ENCODE measurements at places on chromosomes 4 and X.

- no peak for DNase-seq
Observed at GRCh38 chr4:140047786-140048185, 106.2 kb downstream of the MAML3 start.

- DNase-seq, result peak; percentile 94
Observed at GRCh38 chr4:73740353-73740778, at the start of gene CXCL8. Gene CXCL8, plus strand, starts transcription at chr4:73740569. Its CDS starts 90 bp downstream, at chr4:73740659.

- no peak for DNase-seq
Observed at GRCh38 chr4:38049545-38050170, 89.5 kb downstream of the PTTG2 start.

- no peak for DNase-seq
Observed at GRCh38 chr4:140134746-140135425, 19.1 kb downstream of the MAML3 start.

- no peak for DNase-seq
Observed at GRCh38 chrX:96715481-96715880, 30.8 kb downstream of the DIAPH2 start.

DNA sequence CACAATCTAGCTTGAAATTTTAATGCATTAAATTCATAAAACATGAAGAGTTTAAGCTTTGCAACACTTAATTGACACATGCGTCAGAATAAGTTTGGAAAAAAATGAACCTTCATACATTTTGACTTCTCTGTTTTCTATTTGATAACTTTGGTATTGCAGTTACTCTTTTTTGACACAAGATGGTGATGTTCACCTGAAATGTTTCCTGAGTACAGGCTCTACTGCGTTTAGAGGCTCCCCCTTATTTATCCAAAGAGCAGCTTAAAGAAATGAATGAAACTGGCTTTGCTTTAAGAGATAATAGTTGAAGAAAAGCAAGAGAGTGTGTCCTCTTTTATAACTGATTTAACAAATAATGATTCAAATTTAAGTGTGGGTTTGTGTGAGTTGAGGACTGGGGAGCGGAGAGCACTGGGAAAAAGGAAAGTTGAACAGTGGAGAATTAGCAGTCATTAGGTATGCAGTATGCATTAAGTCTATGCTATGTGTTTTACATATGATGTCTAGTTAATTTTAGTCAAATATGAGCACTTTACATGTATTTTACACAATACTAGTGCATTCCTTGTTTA is 180.6 kb upstream of the NUDT6 start:
- no peak for DNase-seq

- DNase-seq, result no peak
Observed at GRCh38 chrX:45353456-45353855, 152.8 kb upstream of the DIPK2B start.

GRCh38 chr4:113692809-113693411 is 68.6 kb downstream of the CAMK2D start:
- DNase-seq, result no peak

DNA sequence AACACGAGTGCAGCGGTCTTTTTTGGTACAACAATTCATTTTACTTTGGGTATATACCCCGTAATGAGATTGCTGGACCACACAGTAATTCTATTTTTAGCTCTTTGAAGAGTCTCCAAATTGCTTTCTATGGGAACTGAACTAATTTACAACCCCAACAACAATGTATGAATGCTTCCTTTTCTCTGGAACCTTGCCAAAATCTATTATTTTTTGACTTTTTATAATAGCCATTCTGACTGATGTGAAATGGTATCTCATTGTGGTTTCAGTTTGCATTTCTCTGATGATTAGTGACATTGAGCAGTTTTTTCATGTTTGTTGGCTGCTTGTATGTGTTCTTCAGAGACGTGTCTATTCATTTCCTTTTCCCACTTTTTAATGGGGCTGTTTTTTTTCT is 240.8 kb downstream of the STK32B start:
- no peak for DNase-seq

DNA sequence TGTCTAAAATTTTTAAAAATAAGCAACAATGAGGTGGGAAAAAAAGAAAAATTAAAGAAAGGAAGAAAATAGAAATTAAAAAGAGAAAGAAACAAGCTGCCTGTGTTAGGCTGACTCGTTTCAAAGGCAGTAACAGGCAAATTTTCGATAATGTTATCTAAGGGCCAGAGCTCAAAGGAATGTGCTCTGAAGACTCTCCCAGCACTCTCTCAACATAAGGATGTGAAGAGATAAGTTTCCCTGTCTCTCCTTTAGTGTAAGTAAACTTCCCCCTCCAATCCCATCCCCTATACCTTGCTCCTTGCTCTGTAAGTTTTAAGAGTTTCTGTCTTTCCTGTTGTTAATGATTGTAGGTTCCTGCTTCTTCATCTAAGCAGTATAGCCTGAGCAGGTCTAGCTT is 172.8 kb downstream of the TEX13C start:
- no peak for DNase-seq

DNA sequence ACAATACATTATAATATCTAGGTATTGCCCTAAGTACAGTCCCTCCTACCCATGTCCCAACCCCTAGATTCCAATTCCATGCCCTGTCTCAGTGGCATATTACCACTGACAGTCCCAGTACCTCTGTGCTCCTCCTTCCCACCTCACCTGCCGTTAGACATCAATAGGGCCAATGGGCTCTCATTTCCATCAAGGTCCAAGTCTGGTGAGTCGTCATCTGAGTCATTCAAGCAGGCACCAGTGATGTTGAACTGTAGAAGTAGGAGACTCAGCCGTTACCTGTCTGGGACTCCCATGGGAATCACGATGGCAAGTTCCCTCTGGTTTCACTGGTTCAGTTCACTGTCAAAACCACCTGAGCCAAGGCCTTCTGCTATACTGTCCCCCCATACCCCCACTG is 51.7 kb downstream of the PHF8 start:
- no peak for DNase-seq

DNA sequence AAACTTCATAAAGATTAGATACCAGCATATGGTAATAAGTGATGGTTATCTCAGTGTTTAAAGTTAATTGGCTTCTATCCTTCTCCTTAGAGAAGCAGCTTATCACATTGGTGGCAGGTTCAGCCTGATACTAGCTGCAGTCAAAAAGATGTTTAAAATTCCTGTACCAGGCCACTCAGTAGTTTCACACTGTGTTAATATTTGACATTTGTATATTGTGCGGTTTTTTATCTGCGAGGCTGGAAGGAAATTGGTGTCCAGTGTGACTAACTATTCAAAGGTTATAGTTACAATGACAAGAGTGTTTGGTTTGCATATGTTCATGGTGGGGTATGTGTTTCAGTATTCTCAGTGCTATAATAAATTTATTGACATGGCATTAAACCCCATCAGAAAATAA is 27.5 kb upstream of the TBC1D8B start:
- no peak for DNase-seq

DNA sequence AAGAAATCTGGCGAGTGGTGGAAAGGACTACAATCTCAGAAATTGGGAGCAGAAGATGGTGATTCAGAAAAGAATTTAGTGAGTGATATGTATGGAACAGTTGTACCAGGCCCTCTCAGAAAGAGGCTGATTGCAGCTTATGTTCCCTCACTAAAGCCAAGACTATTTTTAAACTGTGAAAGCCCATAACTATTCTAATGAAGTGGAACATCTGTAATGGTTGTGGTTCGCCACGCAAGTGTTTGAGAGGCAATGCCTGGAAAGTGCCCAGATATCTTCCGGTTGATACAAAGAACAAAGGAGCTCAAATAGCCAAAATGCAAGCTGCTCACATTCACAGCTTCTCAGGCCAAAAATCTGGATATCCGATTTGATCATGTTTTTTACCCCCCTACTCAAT is 1250.7 kb downstream of the RAPGEF2 start:
- DNase-seq, result no peak

DNA sequence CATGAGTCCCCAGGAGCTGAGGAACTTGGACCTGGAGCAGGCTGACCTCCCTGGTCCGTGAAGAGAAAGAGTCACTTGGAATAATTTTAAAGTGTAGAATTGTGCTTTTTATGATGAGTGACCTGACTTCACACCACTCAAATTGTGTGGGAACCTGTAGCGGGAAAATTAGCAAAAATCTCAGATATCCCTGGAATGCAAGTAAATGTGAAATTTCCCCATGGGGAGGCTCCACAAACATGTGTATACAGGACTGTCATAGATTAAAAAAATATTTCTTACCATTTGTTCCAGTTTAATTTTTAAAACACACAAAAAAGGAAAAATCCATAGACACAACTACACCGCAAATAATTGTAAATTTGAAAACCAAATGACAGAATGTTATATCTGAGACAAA is 1079.6 kb upstream of the PABPC4L start:
- no peak for DNase-seq

- no peak for DNase-seq
Observed at GRCh38 chr4:141580523-141580922, 55.9 kb upstream of the IL15 start.

DNA sequence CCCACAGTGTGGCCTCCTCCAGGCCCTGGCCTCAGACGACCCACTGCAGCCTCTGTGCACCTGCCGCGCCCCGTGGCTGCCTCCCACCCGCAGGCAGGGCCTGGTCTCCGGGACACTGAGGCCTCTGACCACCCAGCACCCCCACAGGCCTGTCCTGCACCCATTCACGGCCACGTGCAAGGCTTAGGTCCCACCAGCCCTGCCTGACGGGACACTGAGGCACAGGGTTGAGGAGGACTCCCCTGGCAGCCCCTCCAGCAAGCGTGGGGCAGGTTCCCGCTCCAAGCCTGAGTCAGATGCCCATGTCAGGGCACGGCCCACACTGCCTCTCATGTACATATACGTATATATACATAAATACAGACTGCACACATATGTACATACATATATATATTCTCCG is 23.5 kb downstream of the NELFA start:
- DNase-seq, result no peak

GRCh38 chr4:109879636-109880314 is 31.9 kb downstream of the LRIT3 start:
- DNase-seq, result no peak

DNA sequence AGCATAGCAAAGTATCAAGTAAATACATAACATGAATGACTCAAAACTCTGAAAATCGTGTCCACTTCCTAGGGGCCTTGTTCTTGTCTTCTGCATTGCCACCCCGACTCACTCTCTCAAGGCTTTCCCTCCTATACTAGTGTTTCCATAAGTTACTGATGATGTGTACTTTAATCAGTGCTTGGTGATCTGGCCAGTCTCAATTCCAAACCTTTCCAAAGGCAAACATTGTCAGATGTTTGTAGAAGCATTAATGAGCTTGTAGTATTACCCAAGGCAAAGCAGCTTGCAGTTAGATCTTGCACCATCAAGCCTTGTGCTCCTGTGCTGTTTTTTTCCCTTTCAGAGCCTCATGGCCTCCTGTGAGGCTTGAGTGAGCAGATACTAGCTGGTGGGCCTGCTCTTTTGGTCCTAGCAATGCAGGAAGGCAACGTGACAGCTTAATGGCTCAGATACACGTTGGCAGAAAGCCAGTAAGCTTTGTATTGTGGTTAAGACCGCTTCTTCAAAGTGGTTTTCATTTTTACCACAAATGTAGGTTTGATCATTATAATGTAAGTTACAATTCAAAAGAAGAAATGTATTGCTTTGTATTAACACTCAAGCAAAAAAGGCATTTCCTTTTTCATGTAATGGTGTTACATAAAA is 51.8 kb downstream of the RBPJ start:
- DNase-seq, result peak; percentile 63

DNA sequence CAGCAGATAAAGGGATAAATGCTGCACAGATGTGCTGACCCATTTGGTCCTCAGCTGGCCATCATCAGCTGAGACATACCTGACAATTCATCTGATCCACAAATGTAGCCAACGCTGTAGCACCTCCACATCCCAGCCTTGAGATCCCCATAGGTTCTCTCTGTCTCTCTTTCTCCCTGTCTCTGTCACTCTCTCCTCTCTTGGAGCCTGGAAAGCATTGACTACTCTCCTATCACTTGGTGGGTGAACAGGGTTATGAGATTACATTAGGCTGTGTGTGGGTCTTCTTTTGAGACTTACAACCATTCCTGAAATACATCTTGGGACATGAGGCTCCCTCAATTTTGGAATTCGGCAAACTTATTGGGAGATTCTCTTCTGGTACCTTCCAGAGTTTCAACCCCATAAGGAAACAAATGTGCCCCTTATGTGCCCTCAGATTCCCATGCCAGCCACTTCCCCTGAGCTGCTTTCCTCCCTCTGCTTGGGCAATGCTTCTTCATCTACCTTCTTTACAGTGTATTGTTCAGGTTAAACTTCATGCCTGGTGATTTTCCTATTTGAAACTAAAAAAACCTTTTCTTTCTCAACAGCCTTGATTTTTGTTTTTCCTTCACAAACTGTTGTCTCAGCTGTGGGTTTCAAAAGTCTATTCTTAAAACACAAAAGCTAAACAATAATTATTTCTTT is 29.1 kb upstream of the FGF2 start:
- no peak for DNase-seq

- no peak for DNase-seq
Observed at GRCh38 chrX:96843566-96843965, 40.1 kb upstream of the RPA4 start.

- peak; percentile 4 for DNase-seq
Observed at GRCh38 chrX:54891573-54891972, 29.1 kb upstream of the TRO start.

- DNase-seq, result no peak
Observed at GRCh38 chrX:50402886-50403285, 67.7 kb downstream of the DGKK start.

GRCh38 chr4:73822389-73822788 is 14.1 kb upstream of the CXCL6 start:
- DNase-seq, result no peak

- DNase-seq, result peak; percentile 45
Observed at GRCh38 chr4:54277691-54278090, 48.6 kb downstream of the PDGFRA start.

- no peak for DNase-seq
Observed at GRCh38 chrX:101602077-101602476, 15.7 kb downstream of the ARMCX6 start.

- no peak for DNase-seq
Observed at GRCh38 chr4:101813604-101814003, 23.1 kb downstream of the BANK1 start.

DNA sequence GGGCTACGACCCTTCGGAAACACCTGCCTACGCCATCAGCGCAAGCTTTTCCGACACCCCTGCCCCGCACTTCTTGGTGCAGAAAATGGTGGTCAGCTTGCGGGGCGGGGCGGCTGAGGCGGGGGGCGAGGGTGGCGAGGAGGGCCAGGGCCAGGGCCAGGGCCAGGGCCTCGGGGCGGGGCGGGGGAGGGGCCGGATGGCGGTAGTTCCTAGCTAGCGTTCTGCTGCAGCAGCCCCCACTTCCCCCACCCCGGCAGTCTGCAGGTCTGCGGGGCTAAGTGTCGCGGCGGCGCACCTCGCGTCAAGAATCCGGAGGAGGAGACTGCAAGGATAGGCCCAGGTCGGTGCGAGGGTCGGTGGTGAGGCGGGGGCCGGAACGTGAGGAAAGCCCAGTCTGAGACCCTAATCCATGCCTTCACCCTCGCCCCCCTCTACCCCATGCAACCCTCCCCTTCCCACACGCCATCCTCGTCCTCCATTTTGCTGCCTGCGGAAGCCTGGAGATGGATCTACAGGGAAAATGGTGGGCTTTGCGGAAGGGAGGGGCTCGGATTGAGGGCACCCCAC is 600 bp downstream of the BEX4 start:
- DNase-seq, result no peak

- no peak for DNase-seq
Observed at GRCh38 chrX:104695593-104695992, 129.6 kb downstream of the IL1RAPL2 start.

GRCh38 chrX:19096586-19096985 is 25.7 kb downstream of the ADGRG2 start:
- no peak for DNase-seq
